Activated CD8-positive, alpha-beta memory T cell treated with anti-CD3 and anti-CD28 coated beads, Interleukin-2, amount 10 ng/mL, durations not matched to agents 7 days and 5 days (primary cell): ENCODE measurements at places on chromosomes 16 and 17. TPM values are rescaled to one million over a fixed set of nuclear protein-coding genes. Genes with fewer than 3 reads are reported as not detected.

The DHX38 gene
- total RNA-seq = 85.7 TPM

The SPSB3 gene
- total RNA-seq = 36.5 TPM

The ITGAX gene
- 62.0 TPM for total RNA-seq

The CCL7 gene
- total RNA-seq = not detected

The CHST5 gene
- not detected for total RNA-seq

The SPNS3 gene
- total RNA-seq = 17.6 TPM

The SLC5A11 gene
- not detected for total RNA-seq

DNA sequence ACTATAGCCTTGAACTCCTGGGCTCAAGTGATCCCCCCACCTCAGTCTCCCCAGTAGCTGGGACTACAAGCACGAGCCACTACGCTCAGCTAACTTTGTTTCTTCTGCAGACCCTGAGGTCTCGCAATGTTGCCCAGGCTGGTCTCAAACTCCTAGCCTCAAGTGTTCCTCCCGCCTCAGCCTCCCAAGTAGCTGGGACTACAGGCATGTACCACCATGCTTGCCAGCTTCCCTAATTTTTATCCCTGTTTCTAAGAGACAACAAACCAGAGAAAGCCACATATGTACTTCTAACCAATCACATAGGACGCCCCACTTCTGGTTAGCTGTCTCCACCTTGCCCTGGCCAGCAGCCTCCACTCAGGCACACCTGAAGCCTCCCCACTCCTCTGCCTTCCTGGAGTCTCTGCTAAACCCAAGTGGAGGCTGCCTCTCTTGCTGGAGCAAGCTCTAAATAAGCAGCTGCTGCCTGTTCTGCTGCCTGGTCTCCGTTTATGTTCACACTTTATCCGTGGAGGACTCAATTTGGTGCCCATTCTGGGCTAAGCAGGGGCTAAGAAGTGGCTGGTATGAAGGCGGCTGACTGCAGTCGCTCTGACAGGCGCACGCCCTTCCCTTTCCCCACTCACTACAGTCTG, 24.7 kb downstream of the NSMCE1 start:
- peaks cover 16% of the 10 kb centered on the region for H3K36me3 ChIP-seq
- no peak overlapping the region for H3K27ac ChIP-seq
- peak; percentile 31 for DNase-seq
- no peaks in the 10 kb centered on the region for H3K27me3 ChIP-seq
- H3K4me3 ChIP-seq = no peak overlapping the region

DNA sequence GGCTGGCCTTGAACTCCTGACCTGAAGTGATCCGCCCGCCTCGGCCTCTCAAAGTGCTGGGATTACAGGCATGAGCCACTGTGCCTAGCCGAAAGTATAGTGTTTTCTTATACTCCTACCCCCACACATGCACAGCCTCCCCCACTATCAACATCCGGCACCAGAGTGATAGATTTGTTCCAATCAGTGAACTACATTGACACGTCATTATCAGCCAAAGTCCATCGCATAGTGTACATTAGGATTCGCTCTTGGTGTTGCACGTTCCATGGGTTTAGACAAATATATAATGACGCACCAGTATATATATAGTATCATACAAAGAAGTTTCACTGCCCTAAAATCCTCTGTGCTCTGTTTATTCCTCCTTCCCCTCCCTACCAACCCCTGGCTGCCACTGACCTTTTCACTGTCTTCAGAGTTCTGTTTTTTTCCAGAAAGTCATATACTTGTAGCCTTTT, 11.9 kb upstream of the TM4SF5 start:
- H3K27me3 ChIP-seq = peaks cover 35% of the 10 kb centered on the region
- H3K27ac ChIP-seq = no peak overlapping the region
- H3K36me3 ChIP-seq = no peaks in the 10 kb centered on the region
- DNase-seq = no peak
- no peak overlapping the region for H3K4me3 ChIP-seq

- no peak for DNase-seq
These were observed 12.5 kb upstream of the CCL1 start for GRCh38 chr17:34375426-34375997.

- peaks cover 6% of the 10 kb centered on the region for H3K4me1 ChIP-seq
- H3K27me3 ChIP-seq = no peaks in the 10 kb centered on the region
- H3K36me3 ChIP-seq = peaks cover 18% of the 10 kb centered on the region
- no peak overlapping the region for H3K4me3 ChIP-seq
- no peak for DNase-seq
These were observed 19.0 kb downstream of the EEF2K start for GRCh38 chr16:22225060-22225459.

DNA sequence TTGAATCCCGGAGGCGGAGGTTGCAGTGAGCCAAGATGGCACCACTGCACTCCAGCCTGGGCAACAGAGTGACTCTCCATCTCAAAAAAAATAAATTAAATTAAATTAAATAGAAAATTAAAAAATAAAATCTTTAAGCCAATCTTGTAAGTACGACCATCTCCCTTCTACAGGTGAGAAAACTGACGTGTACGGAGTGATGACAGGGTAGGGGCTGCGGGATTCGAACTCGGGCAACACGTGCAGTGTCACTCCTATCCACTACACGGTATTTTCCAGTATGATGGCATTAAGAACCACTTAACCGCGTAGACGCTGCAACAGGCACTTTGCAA, 762 bp downstream of the WDR59 start:
- H3K27me3 ChIP-seq = no peaks in the 10 kb centered on the region
- H3K36me3 ChIP-seq = peaks cover 6% of the 10 kb centered on the region
- no peak for DNase-seq
- peak overlapping the region; percentile 85 for H3K4me3 ChIP-seq
- peak overlapping the region; percentile 89 for H3K27ac ChIP-seq

DNA sequence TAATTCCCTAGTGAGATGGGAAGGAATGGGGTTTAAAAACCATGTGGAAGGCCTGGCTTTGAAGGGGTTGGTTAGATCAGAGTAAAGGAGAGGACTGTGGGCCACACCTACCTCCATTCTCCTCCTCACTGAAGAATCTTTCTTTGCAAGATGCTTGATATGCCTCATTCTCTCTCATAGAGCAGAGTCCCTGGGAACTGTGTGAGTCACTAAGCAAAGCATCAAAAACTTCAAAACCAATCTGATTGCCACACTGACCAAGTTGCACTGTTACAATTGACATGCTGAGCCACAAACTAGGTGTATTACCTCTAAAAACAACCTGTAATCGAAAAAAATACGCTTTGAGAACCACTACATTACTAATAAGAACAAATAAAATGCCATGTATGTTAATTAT, 2.0 kb downstream of the TUBD1 start:
- peak overlapping the region; percentile 30 for H3K27ac ChIP-seq
- peaks cover 26% of the 10 kb centered on the region for H3K36me3 ChIP-seq
- H3K4me3 ChIP-seq = peak overlapping the region; percentile 3
- DNase-seq = no peak
- H3K27me3 ChIP-seq = no peaks in the 10 kb centered on the region

GRCh38 chr17:39183045-39183444, 14.4 kb downstream of the CACNB1 start:
- H3K27me3 ChIP-seq = no peaks in the 10 kb centered on the region
- peaks cover 21% of the 10 kb centered on the region for H3K36me3 ChIP-seq
- H3K4me1 ChIP-seq = no peaks in the 10 kb centered on the region
- no peak overlapping the region for H3K4me3 ChIP-seq
- no peak for DNase-seq

DNA sequence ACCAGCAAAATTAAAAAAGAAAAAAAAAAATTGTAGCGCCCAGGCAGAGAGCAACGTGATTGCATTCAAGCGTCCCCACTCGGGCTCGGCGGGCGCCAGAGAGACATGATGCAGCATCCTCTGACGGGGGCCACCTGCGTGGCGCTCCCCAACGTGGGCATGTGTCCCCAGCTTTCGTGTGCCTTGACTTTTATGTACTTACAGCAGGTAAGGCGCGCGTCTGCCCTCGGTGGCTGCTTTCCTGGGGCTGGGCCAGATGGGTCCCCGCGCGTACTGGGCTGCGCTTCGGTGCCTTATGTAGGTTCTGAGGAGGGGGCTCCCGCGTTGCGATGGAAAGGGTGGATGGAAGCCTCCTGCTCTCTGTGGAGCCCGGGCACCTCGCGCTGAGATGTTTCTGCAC, 28.4 kb upstream of the RBFOX1 start:
- no peaks in the 10 kb centered on the region for H3K27me3 ChIP-seq
- H3K36me3 ChIP-seq = no peaks in the 10 kb centered on the region
- H3K4me1 ChIP-seq = no peaks in the 10 kb centered on the region
- DNase-seq = no peak
- H3K4me3 ChIP-seq = no peak overlapping the region

- DNase-seq = no peak
- H3K27me3 ChIP-seq = no peaks in the 10 kb centered on the region
- no peaks in the 10 kb centered on the region for H3K36me3 ChIP-seq
These were observed 71.0 kb upstream of the DOC2B start for GRCh38 chr17:252456-252855.

GRCh38 chr17:8894673-8895578, 27.5 kb upstream of the PIK3R6 start:
- H3K27me3 ChIP-seq = no peaks in the 10 kb centered on the region
- H3K36me3 ChIP-seq = peaks cover 40% of the 10 kb centered on the region
- peaks cover 60% of the 10 kb centered on the region for H3K4me1 ChIP-seq
- no peak overlapping the region for H3K4me3 ChIP-seq
- peak overlapping the region; percentile 45 for H3K27ac ChIP-seq

- H3K27me3 ChIP-seq = peaks cover 5% of the 10 kb centered on the region
- no peak for DNase-seq
- H3K4me3 ChIP-seq = no peak overlapping the region
- H3K36me3 ChIP-seq = no peaks in the 10 kb centered on the region
- no peak overlapping the region for H3K27ac ChIP-seq
These were observed 354.3 kb downstream of the C16orf95 start for GRCh38 chr16:86962913-86963312.

DNA sequence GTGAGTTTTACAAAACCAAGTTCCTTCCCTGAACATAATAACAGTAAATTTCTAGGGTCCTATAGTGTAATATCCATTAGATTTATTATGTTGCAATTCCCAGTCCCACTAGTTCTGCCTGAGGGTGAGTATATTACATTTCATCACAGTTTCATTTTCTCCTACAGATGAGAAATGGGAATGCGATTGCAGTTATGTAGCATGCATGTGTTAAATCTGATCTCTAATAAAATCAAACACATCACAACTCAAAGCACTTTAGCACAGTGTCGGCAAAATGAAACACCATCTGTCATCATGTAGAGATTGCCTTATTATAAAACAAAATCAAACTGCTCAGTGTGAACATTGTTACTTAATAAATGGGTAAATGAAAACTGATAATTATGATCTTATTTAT, 180.5 kb upstream of the TOX3 start:
- H3K4me3 ChIP-seq = no peak overlapping the region
- no peak for DNase-seq
- H3K27ac ChIP-seq = no peak overlapping the region
- H3K36me3 ChIP-seq = no peaks in the 10 kb centered on the region

DNA sequence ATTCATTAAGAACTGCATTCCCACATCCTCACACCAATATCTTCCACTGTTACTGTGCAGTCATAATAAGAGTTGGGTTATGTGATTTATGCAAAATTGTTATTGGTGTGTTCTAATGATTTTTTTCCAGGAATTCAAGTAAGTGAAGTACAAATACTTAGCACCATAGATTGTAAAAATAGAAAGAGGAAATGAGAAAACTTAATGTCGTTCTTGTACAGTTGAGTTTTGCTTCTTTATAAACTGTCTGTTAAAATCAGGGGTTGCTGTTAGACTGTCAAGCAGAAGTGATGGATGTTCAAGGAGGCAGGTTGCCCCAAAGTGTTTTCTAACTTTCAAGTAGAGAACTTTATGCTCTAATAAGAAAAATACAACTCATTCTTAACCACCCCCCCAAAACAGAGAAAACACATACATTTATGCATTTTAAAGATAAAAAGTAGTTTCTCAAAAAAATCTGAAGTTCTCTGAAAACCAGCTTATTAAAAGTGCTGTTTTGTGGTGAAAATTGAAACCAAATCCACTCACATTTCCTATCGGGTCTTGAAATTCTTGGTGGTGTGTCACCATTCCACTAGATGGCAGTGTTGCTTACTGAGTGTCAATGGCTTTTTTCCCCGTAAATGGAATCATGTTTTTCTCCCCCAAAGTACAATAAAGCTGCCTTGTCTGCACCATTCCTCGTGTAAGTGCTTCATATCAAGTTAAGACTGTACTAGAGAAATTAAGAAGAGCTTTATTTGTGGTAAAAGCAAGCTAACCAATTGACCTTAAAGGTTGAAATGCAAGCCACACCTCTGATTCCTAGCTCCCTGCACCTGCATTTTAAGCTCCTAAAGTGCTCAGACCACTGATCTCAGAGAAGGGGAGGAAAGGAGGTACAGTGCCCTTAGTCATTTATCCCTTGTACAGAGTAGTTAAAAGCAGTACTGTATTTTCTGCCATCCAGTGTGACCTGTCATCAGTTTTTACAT, 4.7 kb upstream of the IGSF6 start:
- H3K4me1 ChIP-seq = peaks cover 37% of the 10 kb centered on the region
- no peaks in the 10 kb centered on the region for H3K27me3 ChIP-seq
- DNase-seq = peak; percentile 56
- H3K4me3 ChIP-seq = no peak overlapping the region
- peaks cover 3% of the 10 kb centered on the region for H3K36me3 ChIP-seq

DNA sequence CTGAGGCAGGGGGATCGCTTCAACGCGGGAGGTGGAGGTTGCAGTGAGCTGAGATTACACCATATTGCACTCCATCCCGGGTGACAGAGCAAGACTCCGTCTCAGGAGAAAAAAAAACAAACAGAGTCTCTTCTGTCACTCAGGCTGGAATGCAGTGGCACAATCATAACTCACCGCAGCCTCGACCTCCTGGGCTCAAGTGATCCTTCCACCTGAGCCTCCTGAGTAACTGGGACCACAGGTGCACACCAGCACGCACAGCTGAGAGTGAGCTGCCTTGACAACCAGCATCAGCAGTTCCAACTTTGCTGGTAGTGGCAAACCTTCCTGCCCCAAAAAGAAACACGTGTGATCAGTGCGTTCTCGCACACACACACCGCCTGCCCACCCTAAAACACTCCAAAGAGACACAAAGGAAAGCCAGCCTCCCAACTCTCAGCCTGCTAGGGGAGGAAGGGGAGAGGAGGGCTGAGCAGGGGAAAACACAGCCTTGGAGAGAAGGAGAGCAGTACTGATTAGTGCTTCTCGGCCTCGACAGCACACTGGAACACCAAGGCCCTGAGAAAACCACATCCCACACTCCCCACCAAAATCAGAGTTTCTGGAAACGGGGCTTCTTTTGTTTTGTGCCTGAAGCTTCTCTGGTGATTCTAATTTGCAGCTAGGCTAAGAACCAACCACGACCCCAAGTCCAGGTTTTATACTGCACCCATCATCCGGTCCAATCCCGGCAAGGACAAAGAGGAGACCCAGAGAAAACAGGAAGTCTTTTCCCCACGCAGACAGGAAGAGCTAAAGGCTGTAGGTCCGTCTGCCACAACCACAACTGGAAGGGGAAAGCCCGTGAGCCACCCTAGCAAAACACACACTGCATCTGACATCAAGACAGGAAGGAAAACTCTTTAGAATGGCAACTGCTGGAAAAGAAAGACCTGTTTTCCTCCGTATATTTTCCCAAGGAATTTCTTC, 28.8 kb downstream of the ZCCHC14 start:
- peaks cover 17% of the 10 kb centered on the region for H3K4me1 ChIP-seq
- H3K27ac ChIP-seq = no peak overlapping the region
- DNase-seq = no peak
- H3K4me3 ChIP-seq = no peak overlapping the region
- no peaks in the 10 kb centered on the region for H3K36me3 ChIP-seq
- peaks cover 38% of the 10 kb centered on the region for H3K27me3 ChIP-seq
